SK-N-MC (cell line): ENCODE measurements at places on chromosomes 16 and 17.

DNA sequence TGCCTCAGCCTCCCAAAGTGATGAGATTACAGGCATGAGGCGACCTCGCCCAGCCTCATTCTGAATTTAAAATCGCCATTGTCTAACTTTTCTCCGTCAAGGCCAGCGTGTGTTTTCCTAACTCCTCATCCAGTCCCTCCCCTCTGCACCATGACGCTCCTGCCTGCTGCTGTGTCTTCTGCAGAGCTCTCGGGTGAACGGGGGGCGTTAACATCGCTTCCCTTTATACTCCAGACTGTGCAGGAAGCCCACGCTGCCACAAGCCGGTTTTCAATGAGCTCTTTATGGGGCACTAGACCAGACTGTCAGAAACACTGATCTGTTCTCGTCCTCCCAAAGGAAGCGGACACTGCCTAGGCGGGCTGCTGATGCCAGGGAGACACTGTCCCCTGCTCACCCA is 13.2 kb downstream of the AANAT start:
- DNase-seq = no peak

DNA sequence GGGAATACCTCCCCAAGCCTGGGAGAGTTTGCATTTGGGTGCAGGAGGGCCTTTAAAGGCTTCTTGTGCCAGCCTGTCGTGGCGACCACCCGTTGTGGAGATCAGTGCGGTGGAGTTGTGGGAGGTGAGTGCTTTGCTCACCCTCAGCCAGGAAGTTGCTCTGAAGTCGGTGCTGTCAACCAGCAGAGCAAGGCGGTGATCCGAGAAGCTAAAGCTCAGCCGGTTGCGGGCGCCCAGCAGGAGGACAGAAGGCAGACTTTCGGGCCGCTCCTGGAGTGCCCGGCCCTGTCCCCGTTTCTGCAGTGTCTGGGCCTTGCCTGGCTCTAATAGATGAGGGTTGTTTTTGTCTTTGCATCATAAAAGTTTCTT is 1.4 kb downstream of the UBE2I start:
- DNase-seq = no peak

DNA sequence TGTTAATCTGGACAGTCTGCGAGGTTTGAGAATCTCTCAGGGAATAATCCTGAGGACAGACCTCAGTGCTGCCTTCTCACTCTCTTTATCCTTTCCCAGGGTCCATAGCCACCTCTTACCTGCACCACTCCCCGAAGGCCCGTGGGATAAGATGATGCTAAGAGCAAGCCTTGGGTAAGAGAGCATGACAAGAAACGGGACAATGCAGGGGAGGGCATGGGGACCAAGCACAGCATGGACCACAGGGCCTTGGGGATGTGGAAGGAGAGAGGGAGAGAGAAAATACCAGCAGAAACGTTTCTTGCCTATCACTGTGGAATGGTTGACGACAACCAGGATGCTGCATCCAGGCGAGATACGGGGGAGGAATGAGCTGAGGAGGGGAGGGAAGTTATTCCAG is 8.3 kb upstream of the SDR42E1 start:
- DNase-seq = no peak

- no peak for DNase-seq
These were observed 1.4 kb upstream of the TXNDC11 start for GRCh38 chr16:11744075-11744470.

DNA sequence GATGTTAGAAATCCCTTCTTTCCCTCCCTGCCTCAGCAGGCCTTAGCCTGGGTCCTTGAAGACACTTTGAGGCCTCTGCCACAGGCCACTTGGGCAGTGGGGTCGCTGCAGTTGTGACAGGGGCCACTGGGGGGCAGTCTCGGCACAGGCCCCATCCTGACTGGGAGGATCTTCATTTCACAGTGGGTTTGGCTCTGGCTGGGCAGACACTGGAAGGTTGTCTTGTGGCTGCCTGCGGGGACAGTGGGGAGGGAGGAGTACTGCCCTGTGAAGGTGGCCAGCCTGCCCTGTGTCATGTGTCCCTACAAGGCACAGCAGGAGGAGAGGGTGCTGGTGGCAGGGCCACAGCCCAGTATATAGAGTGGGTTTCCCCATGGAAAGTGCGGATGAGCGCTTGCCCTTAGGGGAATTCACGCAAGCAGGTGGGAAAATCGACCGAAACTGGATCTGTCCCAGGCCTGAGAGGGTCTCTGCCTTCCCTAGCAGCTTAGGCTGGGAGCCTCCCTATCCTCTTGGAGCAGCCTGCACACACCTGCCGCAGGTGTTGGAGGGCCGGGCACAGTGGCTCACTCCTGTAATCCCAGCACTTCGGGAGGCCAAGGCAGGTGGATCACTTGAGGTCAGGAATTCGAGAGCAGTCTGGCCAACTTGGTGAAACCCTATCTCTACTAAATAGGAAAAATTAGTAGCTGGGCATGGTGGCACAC is 28.8 kb downstream of the GINS2 start:
- DNase-seq = no peak

DNA sequence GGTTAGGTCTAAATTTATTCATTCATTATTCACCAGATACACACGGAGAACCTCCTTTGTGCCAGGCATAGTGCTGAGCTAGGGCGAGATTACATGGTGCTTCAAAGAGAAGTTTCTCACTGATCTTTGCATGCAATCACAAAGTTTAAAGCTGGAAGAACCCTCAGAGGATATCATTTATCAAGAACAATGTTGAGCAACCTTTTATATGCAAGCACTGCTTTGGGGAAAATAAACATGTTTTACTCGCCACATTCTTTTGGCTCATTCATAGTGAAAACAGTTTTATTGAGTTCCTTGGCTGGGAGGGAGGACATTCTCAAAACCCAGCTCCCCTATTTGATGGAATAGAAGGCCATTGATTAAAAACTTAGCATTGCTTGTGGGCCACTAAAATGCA is 49.8 kb upstream of the XYLT1 start:
- DNase-seq = no peak

- DNase-seq = no peak
These were observed 8.9 kb upstream of the C16orf74 start for GRCh38 chr16:85759631-85760419.

GRCh38 chr17:71760062-71760720 is 360.6 kb upstream of the SOX9 start:
- DNase-seq = no peak

- no peak for DNase-seq
These were observed 8.3 kb downstream of the NKIRAS2 start for GRCh38 chr17:42027961-42028790.

DNA sequence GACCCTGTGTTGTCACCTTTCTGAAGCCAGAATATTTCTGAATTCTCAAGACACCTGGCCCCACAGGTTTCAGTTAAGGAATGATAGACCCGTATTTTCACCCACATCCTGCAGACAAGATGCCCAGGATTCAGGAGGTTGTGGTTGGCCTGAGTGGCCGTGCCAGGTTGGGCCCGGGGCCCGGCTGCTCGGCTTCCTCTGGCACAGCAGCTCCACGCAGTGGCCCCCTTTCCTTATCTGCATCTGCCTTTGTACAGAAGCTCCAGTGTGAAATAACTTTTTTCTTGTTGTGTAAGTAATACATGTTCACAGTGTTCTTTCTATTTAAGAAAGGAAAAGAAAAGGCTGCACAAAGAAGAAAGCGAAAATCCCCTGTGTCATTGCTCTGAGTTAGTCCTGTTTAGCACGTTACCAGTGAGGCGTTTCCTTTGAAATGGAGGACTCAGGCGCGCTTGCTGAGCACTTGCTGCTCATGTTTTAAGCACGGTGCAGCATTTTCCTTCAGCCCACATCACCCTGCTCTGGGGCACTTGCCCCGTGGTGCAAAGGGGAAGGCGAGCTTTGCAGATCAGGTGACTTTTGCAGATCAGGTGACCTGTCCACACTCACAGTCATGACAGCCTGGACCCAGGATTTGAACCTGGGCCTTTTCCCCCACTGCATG is 12.8 kb downstream of the ZC3H18 start:
- DNase-seq = no peak

DNA sequence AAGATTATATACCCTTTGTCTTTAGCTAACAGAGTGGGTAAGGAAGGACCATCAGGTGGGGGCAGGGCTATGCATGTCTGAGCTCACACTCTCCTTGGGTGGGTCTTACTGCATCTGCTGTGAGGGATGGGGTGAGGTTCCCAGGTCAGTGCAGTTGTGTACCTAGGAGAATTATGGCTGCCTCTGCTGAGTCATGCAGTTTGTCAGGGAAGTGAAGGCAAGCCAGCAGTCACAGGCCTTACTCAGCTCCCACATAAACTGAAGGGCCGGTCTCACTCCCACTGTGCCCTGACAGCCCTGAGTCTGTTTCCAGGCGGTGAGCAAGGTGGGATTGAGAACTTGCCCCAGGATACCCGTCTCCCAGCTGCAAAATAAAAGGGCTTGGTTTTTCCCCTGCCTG is 328.6 kb downstream of the MAP2K6 start:
- DNase-seq = no peak

- no peak for DNase-seq
These were observed 81.4 kb upstream of the CRHR1 start for GRCh38 chr17:45702666-45703266.

DNA sequence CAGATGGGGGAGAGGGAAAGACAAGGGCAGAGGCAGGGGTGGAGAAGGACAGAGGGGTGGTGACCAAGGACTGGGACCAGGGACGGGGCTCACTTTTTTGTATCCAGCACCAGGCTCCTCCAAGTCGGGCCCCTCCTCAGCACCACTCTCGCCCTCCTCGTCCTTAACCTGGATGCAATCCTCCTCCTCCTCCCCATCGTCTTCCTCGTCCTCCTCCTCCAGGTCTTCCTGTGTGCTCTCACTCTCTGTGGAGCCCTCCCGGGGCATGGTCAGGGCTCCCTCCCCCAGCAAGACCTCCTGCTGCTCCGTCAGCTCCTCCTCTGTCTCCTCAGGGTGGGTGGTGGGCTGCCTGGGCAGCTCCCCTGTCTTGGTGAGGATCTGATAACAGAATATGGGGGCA is 16.8 kb downstream of the G6PC3 start:
- no peak for DNase-seq

- no peak for DNase-seq
These were observed 49.1 kb downstream of the RAI1 start for GRCh38 chr17:17730250-17730935.

- DNase-seq = no peak
These were observed 29.3 kb upstream of the SMIM36 start for GRCh38 chr17:55540414-55541091.

- no peak for DNase-seq
These were observed 3.9 kb downstream of the GFAP start for GRCh38 chr17:44911133-44912001.

DNA sequence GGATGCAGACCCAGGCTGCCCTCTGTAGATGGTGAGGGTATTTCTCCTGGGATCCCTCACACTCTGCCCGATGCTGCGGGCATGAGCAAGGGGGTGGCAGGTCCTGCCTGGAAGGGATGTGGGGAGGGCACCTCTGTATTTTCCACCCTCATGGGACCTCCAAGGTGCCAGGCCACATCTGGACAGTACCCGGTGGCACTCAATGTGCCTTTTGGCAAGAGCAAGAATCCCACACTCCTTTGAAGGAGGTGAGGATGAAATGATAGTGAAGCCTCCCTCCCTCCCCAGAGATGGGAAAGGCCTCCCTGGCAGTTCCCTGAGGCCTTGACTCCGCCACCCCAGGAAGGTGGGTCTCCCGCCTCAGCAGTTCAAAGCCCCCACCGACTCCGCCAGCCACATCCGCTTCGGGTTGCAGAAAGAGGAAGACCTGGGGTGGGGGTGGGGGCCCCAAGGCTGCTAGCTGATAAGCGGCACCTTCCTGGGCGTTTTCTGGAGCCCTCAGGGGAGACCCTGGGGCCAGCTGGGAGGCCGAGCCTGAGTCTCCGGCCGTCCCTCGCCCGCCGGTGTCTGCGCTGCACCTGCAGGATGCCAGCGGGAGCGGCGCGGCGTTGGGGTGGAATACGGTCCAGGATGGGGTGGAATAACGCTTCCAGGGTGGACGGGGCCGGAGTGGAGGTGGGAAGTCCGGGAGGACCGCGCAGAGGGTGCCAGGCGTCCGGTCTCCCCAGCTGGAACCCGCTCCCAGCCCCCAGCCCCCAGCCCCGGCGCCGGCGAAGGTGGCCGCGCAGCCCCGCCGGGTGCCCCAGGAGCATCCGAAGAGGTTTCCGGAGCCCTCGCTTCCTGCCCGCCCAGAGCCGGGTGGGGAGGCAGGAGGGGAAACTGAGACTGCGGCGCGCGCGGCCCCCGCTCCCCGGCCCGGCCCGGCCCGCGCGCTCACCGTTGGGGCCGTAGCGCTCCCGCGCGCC is 718 bp downstream of the ATP2A3 start:
- DNase-seq = no peak

DNA sequence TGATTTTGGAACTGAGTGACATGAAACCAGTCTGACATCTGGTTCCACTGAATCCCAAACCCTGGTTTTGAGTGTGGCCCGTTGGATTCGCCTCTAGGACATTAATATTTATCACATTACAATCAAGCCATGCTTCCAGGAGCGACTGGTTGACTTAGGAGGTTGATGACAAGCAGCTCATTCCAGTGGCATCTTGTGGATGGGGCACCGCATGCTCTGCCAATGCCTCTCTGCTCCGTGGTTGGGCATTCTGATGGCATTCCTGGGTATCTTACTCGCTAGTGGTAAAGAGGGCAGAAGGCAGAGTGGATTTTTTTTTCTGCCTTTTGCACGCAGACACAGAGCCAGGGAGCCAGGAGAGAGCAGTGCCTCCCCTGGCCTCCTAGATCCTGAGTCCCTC is 31.4 kb downstream of the CACNG4 start:
- DNase-seq = no peak

DNA sequence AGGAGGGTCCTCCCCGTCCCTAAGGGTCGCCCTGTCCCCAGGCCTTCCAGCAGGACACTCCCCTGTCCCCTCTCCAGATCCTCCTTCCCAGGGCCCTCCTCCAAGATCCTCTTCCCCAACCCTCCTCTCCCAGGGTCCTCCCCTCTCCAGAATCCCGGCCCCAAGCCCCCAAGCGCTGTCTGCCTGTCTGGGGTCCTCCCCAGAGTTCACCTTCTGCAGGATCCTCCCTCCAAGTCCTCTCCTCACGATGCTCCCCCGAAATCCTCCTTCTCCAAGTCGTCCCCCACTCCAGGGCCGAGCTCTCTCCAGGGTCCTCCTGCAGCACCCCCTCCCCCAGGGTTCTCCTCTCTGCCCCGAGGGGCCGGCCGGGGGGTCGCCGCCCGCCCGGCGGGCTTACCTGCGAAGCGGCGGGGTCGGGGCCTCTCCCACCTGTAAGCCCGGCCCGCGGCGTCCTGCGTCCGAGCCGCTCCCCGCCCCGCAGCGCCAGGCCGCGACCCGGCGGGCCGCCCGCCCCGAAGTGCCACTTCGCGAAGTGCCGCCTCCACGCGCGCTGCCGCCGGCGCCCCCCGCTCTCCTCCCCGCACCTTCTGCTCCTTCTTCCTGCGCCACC is 678 bp upstream of the BAIAP2 start:
- no peak for DNase-seq

DNA sequence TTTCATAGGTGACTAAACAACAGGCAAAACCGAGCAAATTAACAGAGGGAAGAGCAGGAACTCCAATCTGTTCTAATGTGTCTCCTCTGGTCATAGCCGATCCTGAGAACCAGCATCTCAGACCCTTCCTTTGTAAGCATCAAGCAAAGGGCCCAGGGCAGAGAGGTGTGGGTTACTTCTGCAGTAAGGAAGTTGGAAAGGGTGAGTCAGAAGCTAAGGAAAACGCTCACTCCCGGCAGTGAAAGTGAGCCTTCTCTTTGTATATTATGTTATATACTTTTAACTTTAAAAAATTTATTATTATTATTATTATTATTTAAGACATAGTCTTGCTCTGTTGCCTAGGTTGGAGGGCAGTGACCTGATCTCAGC is 77.7 kb downstream of the MRM3 start:
- no peak for DNase-seq
